ENCODE measurements at places on chromosomes 1 and 21. TPM values are rescaled to one million over a fixed set of nuclear protein-coding genes. Genes with fewer than 3 reads are reported as not detected.

CDC20 gene
- 2.4 TPM for total RNA-seq

DNA sequence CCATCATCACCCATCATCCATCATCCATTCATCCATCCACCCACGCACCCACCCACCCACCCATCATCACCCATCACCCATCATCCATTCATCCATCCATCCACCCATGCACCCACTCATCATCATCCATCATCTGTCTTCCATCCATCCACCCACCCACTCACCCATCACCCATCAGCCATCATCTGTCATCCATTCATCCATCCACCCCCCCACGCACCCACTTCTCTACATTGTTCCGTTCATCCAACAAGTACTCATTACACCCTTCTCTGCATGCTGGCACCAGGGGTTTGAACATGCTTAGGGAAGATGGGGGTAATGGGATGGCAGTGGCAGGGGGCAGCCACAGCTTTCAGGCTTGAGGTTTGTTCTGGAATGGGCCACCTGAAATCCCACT is 82.1 kb downstream of the ADARB1 start:
- H3K36me3 ChIP-seq, result no peaks in the 10 kb centered on the region
- H3K27me3 ChIP-seq, result no peaks in the 10 kb centered on the region
- peaks cover 11% of the 10 kb centered on the region for H3K4me1 ChIP-seq
- no peak overlapping the region for H3K27ac ChIP-seq
- DNase-seq, result no peak

KPRP gene
- total RNA-seq, result not detected

DNA sequence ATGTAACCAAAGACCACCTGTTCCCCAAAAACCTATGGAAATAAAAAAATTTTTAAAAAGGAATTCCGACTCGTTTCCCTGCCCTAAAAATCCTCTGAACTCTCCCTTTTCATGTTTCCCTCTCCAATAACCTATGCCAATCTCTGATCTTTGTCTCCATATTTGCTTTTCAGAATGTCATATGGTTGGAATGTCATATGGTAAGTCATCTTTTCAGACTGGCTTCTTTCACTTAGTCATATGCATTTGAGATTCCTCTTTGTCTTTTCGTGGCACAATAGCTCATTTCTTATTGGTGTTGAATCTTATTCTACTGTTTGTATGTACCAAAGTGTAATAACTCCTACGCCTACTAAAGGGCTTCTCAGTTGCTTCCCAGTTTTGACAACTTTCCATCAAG is 117.5 kb downstream of the BACH1 start:
- no peak overlapping the region for H3K27ac ChIP-seq
- no peak overlapping the region for H3K4me3 ChIP-seq
- H3K4me1 ChIP-seq, result no peaks in the 10 kb centered on the region
- no peaks in the 10 kb centered on the region for H3K27me3 ChIP-seq

C8B gene
- total RNA-seq, result 1.2 TPM

Measured in lower lobe of right lung (tissue), 2 donors.